ENCODE measurements at places on chromosomes 5 and 9.

DNA sequence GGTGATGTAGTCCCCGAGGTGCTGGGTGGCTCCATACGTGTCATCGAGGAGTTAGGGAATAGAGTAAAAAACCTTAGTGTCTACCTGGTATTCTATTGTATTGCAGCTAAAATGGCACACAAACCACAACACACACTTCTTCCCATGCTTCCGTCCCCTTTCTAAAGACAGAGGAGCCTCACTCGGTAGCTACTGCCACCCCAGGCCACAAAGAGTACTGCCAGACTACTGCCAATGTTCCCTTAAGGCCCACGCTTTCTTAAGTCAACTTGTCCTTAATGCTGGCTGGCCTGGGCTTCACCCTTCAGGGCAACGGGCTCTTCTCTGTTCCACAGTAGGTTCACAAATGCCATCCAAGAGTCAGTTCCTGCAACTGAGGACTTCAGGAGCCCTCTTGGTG is 673.0 kb downstream of the ELAVL2 start:
- no peak for DNase-seq

DNA sequence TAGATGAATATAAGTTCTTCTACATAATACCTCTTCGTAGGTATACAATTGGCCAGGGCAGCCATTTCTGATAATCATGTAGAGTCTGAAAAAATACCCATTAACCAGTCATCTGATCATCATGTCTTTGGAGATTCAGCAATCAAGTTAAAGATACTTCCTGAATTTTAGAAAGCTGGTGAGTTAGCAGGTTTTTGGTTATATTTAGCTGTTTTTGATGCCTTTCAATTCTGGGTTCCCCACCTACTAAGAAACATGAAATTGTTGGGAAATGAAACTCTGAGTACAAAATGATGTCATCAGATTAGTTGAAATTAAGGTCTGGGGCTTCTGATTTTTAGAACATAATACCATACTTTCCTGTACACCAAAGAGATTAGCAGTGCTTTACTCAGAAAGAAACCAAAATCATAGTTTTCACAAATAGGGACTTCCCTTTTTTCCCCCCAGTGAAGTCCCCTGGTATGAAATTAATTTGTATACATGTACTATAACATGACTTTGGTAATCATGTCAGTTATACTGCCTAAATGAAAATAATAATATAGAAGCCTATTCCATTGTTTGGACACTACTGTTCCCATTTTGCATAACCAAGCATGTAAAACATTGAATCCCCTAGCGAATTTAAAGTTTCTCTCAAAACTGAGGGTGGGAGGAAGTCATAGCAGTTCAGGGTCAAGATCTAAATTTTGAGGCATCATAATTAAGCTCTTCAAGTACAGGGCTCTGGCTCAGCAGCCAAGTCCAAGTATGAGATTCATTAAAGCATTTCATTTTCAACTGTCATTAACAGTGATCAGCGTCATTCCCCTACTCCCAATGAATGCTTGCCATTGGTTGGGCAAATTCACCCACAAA is 17.9 kb downstream of the PRLR start:
- DNase-seq: no peak

DNA sequence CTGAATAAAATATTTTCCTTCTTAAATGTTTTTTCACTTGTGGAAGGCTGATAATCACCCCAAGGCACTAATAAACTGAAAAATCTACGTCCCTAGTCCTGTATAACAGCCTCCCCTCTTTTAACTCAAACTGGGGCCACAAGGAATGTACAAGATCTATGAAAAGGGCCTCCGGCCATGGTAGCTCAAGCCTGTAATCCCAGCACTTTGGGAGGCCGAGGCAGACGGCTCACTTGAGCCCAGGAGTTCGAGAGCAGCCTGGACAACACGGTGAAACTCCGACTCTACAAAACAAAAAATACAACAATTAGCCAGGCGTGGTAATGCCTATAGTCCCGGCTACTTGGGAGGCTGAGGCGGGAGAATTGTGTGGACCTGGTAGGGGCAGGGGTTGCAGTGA is 23.6 kb downstream of the RNF145 start:
- DNase-seq: no peak

DNA sequence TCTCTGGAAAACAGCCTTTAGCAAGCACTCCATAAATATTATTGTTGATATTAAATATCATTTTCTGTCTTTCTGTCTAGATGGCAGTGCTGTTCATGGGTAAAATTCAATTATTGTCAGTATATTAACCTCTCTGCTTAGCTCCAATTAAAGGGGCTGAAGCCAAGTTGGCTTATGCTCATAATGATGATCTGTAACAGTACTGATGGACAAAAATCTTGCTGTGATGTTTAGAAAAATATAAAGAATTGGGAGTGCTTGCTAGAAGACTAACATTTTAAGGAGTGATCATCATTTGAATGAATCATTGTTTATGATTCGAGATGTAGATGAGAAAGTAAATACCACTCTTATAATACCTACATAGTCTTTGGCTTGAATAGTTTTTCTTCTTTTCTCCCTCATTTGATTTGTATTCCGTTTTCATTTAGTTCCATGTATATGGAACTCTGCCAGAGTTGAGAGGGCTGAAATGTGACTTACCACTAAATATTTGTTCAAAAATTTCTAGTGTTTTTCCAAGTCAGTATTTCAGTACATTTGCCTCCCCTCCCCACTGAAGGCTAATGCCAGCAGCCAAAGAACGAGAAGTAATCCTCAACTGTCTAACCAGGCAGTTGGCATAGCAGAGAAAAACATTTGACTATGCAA is 538.3 kb downstream of the CSNK1G3 start:
- no peak for DNase-seq

DNA sequence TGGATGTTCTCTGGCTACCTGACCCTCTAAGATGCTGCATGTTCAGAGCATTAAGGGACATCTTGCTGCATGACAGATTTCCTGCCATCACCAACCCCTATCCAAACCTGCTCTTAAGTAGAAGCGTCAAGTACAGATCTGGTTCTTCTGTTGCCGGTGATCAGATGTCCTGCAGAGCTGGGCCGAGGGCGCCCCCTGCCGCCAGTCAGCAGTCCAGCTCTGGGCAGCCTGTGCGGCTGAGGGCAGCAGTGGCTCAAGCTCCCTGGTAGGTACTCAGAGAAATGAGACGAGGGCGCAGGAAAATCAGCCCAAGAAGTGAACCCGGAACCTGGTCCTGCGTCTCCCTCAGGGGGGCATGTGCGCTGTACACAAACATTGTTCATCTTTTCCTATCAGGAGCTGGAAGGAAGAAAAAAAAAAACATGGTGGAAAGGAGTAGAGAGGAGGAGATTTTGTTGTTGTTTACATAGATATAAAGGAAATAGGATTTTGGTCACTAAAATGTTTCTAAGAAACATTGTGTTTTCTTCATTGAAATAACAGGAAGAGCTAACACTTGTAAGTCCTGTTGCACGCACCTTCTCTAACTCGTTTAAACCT is 95.8 kb downstream of the CFAP90 start:
- no peak for DNase-seq

- no peak for DNase-seq
Observed at GRCh38 chr9:121976751-121977150, 116.4 kb downstream of the TTLL11 start.

- no peak for DNase-seq
Observed at GRCh38 chr5:87074072-87074471, 193.6 kb upstream of the RASA1 start.

- no peak for DNase-seq
Observed at GRCh38 chr5:147504011-147504410, 5.9 kb downstream of the DPYSL3 start.

GRCh38 chr9:23663946-23664345 is 162.1 kb downstream of the ELAVL2 start:
- DNase-seq: no peak

DNA sequence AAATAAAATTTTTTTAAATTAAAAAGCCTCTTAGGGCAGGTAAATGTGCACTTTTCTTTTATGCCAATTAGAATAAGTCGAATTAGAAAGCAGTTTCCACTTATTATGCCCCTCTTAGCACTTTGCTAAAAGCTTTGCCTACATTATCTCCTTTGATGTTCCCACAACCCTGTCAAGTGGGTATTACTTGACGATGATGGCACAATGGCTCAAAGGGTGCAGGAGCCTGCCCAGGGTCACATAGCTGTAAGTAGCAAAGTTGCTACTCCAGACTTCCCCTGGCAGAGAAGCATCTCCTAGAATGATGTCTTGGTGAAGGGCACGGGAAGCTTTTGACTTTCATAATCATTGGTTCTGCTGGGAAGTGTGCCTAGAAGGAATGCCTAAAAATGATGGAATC is 18.4 kb upstream of the IQGAP2 start:
- DNase-seq: no peak

DNA sequence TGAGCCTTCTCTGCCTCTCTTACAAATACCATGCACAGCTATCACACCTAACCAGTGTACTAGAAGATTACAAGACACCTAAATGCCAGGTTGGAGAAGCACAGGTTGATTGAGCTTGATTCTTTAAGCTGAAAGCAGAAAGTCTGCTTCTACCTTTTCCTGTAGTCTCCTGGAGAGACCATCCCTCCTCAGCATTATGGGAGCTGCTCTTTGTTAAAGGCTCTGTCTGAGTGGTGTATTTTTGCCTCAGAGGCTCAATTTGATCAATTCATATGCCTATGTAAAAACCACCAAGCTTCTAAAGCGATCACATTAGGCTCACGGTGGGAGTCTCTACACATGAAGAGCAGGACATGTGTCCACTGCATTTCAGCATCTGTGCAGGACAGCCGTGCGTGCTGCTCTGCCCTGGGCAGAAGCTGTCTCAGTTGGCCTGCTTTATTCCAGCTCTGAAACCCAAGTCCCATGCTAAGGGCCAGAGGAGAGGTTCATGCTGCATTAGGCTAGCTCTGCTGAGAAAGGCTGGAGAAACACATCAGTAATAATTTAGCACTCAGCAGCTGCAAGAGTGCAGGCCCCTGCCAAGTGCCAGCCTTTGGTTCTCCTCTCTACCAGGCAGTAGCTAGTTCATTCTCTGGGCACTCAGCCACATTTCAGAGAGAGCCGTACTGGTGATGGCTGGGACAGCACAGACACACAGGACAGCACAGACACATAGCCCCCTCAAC is 41.7 kb downstream of the TMEM167A start:
- no peak for DNase-seq

- DNase-seq: no peak
Observed at GRCh38 chr9:4831119-4831518, 38.4 kb downstream of the RCL1 start.

DNA sequence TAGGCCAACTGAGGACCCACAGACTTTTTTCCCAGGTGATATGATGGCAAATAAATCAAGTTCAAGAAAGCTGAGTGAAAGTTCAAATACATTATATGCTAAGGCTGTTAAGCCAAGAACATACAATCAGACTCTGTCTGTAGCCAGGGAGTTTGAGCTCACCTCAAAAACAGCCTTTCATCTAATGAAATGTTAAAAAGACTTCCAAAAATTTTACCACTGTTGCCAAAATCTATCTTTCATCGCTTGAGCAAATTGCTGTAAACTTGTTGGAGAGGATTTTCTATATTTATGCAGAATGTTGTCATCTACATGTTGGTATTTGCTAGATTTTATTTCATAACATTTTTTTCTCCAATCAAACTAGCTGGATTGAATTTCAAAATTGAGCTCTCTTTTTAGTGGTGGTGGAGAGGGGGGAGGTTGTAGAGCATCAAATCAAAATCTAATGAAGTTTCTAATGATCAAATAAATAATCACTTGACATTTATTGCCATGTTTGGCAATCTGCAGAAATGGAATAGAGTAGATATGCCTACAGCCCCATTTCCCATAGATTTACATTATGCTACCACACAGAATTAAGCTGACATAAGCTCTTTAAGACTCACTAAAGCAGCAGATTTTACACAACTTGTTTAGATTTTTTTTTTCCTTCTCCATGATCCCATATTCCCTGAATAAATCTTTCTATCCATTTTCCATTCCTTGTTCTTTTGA is 828.9 kb upstream of the ZNF608 start:
- DNase-seq: no peak

GRCh38 chr5:6202149-6202967 is 176.0 kb downstream of the MED10 start:
- DNase-seq: no peak

GRCh38 chr5:76497986-76498717 is 95.1 kb downstream of the IQGAP2 start:
- no peak for DNase-seq

DNA sequence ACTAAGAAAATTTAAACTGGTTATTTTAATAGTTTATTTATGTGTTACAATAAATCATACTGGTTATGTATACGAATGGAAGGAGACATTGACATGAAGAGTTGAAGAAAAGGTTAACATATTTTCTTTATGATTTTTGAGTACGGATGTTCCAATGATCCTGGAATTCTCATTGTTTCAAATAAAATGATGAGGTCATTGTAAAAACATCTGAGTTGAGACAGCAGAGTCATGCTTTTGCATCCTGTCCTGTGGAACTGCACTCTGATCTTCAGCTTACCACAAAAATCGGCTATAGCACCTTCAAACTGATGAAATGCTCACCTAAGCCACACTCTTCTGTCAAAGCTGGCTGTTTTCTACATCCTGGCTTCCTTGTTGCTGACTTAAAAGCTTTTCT is 67.8 kb downstream of the PTCD2 start:
- no peak for DNase-seq

DNA sequence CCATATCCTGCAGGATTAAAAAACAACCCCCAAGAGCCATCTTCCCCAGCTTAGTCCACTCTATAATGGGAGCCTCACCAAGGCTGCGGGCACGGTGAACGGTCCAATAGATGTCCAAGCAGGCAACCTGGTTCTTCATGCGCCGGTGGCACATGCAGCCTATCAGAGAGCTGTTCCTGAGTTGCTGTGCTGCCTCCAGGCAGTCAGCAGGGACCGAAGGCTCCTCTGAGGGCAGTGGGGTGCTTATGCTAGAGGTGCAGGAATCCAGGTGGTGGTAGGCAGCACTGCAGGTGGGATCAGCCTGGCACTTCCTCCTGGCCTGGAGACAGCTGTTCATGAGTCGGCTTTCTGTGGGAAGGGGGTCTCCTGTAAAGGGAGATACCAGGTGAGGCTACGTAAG is 10.2 kb downstream of the GFRA3 start:
- no peak for DNase-seq

- DNase-seq: no peak
Observed at GRCh38 chr5:169029037-169029436, 271.9 kb downstream of the SLIT3 start.
